HCT116 (cell line): ENCODE measurements at places on chromosomes 7 and 10. TPM values are rescaled to one million over a fixed set of nuclear protein-coding genes. Genes with fewer than 3 reads are reported as not detected.
A peak's percentile ranks its signal among the peaks of the same experiment; 100 is the strongest.

DNA sequence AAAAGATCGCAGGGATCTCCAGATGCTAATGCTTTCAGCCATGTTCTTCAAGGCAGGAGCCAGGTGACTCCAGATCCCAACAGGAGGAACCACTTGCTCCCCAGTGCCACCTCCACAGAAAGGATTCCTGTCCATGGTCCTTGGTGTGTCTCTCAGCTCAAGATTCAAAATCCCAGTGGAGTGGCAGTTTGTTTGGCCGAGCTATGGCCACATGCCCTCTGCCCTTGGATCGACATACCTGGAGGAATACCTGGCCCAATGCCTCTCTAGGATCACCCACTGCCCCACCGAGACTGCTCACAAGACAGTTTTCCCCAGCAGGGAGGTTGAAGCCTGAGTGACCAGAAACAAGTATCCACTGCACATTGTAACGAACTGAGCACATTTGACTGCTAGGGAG lies 3.9 kb upstream of the GPRIN2 start:
- DNase-seq, result no peak

- no peak for DNase-seq
These were observed 47.3 kb downstream of the NKX6-2 start for GRCh38 chr10:132738454-132739224.

Gene RPP38
- 23.3 TPM for total RNA-seq

GRCh38 chr10:89250865-89251408 lies 638 bp downstream of the LIPA start:
- no peak for DNase-seq

Gene CALML5
- total RNA-seq, result not detected

- DNase-seq, result no peak
These were observed 126.1 kb upstream of the BMPER start for GRCh38 chr7:33779216-33779615.

Gene SPDYE16
- not detected for total RNA-seq

DNA sequence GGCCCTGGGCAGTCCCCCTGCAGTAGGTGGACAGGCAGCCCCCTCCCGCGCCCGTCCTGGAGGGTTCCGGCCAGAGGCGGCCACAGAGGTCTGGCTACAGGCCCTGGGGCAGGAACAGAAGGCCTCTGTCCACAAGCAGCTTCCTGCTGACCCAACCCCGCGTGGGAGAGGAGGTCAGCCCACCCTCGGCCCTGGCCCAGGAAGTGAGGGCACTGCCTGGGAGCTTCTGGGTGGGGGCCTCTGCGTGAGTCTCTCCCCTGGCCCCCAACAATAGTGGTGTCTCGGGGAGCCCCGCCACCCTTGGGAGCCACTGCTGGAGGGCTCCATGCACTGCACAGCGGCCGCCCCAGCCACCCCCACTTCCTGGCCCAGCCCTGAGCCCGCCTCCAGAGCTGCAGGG lies 4.7 kb downstream of the MICALL2 start:
- DNase-seq, result no peak

Gene CDNF
- total RNA-seq, result 1.1 TPM

DNA sequence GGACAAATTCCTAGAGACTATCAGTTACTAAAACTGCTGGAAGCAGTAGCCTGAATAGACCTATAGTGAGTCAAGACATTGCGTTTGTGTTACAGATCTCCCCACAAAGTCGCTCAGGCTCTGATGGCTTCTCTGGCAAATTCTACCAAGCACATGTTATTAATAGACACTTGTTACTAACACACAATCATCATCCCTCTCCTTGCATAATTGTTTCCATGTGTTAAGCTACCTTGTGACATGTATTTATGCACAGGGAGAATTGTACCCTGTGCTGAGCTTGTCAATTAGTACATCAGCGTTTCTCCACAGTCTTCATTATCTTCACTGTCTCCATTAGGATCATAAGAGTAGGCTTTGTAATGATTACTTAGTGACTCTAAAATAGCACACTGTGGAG lies 31.2 kb downstream of the DYNC2I1 start:
- DNase-seq, result no peak

Gene MMP21
- total RNA-seq, result not detected

- no peak for DNase-seq
These were observed 75.6 kb upstream of the TCERG1L start for GRCh38 chr10:131387018-131387529.

Gene DDC
- total RNA-seq, result not detected

- DNase-seq, result no peak
These were observed 141.8 kb downstream of the CTTNBP2 start for GRCh38 chr7:117731455-117731854.

DNA sequence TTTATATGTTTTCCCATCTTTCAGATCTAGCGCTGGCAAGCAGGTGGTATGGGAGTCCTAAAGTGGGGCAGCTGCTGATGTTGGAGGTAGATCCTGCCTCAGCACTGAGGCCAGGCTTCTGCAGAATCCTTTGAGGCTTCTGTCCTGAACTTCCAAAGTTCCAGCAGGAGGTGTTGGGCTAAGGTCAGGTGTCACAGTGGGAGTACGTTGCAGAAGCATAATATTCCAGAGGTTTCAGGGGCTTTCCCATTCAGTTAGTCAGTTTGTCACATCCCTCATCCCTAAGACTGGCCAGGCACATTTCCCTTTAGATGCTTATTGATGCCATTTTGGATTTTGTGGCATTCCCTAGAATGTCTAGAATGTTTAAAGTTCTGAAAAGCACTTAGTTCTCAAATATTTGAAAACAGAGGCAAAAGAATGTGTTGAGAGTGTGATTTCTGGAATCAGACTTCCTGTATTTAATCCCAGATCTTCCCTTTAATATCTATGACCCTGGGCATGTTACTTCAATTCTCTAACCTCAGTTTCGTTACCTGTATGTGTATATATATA lies 319.1 kb upstream of the PHYHIPL start:
- DNase-seq, result no peak

DNA sequence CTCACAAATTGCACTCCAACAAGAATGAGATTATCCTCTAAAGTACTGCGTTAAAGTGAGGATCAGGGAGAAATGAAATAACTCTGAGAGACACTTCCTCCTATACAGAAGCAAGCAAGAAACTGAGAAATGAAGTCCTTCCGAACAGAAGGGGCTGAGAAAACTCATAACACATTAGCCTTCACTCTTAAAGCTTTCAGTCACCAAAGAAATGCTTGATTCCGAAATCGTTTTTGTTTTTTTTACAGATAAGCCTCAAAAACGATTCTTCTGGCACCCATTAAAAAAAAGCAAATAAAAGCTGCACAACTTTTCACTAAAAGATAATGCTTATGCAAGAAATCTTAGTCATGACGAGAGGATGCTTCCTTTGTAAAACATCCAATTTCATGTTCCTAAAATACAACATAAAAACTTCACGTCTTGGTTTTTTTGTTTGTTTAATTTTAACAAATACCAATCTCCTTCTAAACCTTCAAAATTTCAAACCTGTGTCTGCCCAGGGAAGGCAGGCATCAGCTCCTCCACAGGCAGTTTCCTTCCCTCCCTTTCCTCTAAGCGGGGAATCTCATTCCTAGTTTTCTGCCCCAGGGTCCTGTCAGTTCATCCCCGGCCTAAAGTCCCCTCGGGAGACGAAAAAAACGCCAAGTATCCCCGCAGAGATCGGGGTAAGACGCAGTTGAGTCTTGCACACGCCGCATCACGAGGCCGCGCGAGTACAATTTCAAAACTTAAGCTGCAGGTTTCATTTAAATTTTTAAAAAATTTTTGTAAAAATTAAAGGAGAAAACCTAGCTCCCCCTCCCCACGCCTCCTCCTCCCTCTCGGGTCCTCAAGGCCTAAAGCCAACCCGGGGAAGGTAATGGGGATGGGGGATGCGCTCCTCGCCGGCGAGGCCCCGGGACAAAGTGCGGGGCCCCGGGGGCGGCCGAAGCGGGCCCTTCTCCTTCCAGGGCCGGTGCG lies 1.1 kb downstream of the BAZ1B start:
- no peak for DNase-seq

DNA sequence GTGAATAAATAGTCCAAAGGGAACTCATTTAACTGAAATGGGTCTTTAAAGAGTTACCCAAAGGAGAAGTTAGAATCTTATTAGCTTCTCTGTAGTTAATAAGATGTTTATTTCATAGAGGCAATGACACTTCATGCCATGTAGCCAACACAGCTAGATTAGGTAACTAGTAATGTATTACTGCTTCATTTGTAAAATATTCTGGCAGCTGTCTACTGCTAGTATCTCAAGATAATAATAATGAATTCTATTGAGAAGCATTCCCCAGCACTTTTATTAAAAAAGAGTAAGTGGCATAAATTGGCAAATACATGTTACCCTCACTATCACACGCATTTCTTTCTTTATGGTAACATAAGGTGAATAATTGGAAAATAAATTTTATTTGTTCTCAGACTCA lies 10.1 kb downstream of the PAPSS2 start:
- no peak for DNase-seq

Gene STOX1
- total RNA-seq, result 5.9 TPM

Gene TAS2R4
- total RNA-seq, result 1.2 TPM

Gene NPC1L1
- 0.15 TPM for total RNA-seq

DNA sequence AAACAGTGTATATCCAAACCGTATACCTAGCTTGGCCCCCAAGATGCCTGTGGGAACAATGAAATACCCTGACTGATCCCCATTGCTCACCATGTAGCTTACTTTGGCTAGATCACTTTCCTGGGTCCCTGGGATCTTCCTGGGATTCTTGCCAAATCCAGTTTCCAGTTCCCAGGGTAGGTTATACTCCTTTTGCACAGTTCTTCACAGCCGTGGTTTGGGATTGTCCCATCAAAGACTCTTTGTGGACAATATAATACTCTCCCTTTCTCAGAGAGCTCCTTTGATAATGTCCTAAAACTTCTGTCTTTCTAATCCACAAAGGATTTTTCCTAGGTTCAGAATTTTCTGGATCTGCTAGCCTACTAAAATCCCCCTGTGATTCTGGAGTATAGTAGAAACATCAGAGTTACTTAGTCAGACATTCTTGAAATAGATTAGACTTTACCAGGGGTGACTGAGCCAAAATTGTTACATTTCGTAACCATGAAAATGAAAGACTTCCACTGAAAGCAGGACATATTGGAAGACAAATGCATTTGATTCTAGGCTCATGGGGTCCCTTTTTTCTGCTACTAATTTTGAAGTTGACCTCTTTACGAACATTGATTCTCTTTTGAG lies 388.3 kb upstream of the ETV1 start:
- DNase-seq, result no peak

GRCh38 chr7:47670729-47671128 lies 88.8 kb upstream of the TNS3 start:
- no peak for DNase-seq

Gene ABCA13
- not detected for total RNA-seq

- no peak for DNase-seq
These were observed 18.0 kb upstream of the CFAP70 start for GRCh38 chr10:73376679-73377078.

GRCh38 chr7:154672659-154673415 lies 330.1 kb downstream of the PAXIP1 start:
- DNase-seq, result no peak

DNA sequence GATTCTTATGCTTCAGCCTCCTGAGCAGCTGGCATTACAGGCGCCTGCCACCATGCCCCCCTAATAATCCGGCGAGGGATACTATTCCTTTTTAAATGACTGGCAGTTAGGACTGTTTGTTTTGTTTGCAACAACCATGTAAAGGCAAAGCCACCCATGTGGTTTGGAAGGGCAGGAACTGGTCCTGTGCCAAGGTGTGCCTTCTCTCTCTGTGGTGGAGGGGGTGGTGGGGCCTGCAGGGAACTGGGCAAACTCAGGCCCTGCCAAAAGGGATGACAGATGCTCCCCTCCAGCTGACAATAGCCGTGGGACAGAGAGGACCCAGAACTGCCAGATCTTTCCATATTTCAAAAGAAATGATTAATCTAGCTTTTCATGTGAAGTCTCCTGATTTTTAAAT lies 23.5 kb upstream of the WAPL start:
- DNase-seq, result no peak

DNA sequence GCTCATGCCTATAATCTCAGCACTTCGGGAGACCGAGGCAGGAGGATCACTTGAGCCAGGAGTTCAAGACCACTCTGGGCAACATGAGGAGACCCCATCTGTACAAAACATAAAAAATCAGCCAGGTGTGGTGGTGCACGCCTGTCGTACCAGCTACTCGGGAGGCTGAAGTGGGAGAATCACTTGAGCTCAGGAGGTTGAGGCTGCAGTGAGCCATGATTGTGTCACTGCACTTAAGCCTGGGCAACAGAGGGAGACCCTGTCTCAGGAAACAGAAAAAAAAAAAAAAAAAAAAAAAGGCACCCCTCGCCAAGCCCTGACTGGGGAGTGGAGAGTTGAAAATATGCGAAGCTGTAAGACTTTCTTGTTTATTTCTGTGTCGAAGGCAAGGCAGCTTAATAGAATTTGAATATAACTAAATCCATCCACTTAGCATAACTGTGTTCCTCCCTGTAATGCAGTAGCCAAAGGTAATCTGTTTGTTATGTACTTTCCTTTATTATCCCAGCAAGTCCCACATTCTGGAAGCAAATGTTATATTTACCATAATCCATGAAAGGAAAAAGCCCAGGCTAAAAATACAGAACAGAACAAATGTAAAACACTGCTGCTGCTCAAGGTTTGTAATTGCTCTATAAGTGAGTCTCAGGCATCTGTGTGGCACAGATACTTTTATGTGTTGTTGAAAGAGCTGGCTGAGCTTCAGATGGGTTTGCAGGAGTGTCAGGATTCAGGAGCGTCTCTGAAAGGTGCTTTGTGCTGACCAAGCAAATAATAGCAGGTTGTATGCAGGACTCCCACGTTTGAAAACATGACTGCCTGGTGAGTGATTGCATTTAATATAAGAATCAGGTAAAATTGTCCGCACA lies 127.2 kb downstream of the CELF2 start:
- DNase-seq, result no peak

- DNase-seq, result peak; percentile 90
These were observed 45.4 kb downstream of the SLC13A1 start for GRCh38 chr7:123154231-123154860.

- no peak for DNase-seq
These were observed 13.5 kb downstream of the DLG5 start for GRCh38 chr10:77913090-77913489.

DNA sequence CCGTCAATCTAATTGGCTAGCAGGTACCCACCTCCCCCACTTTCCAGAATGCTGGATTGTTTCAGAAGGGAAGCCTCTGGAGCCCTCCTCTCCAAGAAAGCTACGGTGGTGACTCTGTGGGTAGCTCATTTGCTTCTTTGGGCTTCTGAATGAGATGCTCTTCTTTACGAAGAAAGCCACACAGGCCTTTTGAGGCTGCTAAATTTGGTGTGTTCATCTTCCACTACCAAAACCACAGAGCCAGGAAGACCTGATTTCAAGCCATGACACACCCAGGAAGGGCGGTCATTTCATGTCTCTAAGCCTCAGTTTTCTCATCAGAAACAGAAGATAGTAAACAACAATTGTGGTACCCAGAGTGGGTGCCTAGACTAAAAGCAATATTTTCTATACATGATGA lies 901.2 kb downstream of the KCNMA1 start:
- no peak for DNase-seq
